Suprapubic skin (tissue), 4 donors: ENCODE measurements at places on chromosomes 2 and 18.

- no peak for DNase-seq
Measured at GRCh38 chr2:218671097-218671653, 627 bp downstream of the RNF25 start.

DNA sequence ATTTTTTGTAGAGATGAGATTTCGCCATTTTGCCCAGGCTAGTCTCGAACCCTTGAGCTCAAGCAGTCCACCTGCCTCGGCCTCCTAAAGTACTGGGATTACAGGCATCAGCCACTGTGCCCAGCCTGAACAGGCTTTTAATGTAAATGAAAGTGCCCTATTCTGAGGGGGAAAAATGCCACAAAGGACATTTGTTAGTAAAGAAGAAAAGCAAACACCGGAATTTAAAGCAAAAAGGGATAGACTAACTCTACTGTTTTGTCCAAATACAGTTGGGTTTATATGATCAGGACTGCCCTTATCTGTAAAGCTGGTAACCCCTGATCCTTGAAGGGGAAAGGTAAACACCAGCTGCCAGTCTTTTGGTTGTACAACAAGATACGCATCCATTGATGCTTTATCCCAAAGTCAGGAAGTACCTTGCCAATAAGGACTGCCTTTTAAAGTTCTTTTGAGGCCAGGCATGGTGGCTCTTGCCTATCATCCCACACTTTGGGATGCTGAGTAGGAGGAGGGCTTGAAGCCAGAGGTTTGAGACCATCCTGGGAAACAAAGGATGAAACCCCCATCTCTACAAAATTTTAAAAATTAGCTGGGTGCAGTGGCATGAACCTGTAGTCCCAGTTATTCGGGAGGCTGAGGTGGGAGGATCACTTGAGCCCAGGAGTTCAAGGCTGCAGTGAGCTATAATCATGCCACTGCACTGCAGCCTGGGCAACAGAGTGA is 13.1 kb downstream of the CLEC4F start:
- no peak for DNase-seq

DNA sequence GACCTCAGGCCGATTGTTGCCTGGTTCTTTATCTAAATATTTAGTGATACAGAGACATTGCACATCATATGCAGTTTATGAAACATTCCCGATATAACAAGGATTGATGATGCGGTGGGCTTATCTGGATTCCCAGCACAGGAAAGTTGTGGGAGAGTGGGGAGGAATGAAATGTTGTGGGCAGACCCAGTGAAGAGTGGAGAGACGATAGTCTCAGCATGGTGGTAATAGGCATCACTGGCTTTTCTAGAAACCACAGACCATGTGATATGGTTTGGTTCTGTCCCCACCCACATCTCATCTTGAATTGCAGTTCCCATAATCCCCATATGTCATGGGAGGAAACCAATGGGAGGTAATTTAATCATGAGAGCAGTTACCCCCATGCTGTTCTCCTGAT is 34.8 kb upstream of the RND3 start:
- DNase-seq: no peak

DNA sequence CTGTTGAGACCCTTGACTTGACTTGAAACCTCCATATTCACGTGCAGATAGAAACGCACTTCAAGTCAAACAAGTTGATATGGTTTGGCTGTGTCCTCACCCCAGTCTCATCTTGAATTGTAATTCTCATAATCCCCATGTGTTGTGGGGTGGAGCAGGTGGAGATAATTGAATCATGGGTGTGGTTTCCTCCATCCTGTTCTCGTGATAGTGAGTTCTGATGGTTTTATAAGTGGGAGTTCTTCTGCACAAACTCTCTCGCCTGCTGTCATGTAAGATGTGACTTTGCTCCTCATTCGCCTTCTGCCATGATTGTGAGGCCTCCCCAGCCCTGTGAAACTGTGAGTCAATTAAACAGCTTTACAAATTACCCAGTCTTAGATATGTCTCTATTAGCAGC is 21.4 kb downstream of the SLC3A1 start:
- DNase-seq: no peak

DNA sequence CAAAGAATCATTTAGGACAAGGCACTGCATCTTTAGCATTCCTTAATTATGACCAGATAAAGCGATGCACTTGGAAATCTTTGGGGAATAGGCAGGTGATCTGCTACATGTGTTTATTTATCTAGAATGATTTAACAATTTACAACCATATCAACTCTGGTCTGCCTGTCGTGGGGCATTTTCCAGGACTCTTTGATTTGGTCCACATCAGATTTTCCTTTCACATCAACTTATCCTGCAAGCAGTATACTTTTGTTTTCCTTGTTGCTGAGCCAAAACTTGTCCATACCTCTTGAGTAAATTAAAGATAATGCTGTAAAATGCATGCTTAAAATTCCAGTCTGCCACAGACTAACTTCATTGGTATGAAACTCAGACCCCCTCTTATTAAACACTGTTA is 312.4 kb upstream of the TCF4 start:
- no peak for DNase-seq

DNA sequence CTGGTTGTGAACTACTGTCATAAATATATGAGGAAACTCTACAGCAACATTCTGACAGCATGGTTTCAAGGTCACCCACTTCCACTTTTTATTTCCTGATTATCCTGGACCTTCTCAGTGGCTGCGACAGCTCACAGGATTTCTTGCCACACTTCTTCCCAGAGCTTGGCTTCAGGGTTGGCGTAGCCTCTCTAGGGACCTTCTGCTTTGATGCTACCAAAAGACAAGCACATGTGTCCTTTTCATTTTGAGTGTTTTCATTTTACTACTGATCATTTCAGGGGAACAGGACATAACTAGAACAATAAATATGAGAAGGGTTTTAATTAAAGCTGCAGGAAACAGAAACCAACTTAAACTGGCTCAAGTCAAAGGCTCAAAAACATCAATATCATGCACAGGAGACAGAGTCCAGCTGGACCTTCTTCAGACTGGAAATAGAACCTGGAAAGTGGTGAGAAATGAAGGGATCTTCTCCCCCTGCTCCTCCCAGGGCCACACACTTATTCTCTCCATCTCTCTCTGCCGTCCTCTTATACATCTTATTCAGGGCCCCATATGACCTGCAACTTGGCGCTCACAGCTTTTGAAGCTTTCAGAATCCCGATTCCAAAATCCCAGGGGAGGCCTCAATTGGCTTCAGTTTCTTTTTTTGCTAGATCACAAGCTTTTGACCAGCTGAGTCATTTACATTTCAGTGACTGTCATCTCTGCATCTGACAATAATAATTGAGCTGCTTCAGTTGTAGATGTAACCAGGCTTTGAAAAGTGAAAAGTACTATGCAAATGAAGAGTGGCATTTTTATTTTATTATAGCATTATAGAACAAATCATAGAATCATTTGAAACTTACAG is 9.7 kb downstream of the VIT start:
- DNase-seq: no peak

- no peak for DNase-seq
Measured at GRCh38 chr2:105640246-105640645, 104.5 kb upstream of the NCK2 start.

GRCh38 chr18:61582202-61582710 is 249.0 kb downstream of the CDH20 start:
- DNase-seq: no peak

DNA sequence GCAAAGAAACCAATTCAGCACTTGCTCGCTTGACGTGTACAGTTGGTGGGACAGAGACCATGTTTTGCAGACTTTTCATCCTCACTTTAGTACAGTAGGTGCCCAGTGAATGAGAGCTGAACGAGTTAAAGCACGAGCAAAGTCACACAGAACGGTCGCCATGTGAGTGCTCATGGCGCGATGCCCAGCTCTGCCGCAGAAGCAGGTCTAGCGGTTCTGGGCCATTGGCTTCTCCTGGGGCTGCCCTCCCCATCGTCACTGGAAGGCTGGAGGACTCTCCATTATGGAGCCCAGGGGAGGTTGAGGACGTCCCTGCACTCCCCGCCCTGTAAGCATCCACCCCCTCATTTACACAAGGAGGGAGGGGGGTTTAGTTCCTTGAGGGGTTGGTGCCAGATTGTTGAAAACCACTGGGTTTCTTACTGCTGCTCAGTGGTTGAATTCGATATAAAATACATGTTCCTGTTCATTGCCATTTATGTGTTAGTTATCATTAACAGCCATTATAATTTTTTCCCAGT is 24.9 kb downstream of the PTGR3 start:
- DNase-seq: no peak

DNA sequence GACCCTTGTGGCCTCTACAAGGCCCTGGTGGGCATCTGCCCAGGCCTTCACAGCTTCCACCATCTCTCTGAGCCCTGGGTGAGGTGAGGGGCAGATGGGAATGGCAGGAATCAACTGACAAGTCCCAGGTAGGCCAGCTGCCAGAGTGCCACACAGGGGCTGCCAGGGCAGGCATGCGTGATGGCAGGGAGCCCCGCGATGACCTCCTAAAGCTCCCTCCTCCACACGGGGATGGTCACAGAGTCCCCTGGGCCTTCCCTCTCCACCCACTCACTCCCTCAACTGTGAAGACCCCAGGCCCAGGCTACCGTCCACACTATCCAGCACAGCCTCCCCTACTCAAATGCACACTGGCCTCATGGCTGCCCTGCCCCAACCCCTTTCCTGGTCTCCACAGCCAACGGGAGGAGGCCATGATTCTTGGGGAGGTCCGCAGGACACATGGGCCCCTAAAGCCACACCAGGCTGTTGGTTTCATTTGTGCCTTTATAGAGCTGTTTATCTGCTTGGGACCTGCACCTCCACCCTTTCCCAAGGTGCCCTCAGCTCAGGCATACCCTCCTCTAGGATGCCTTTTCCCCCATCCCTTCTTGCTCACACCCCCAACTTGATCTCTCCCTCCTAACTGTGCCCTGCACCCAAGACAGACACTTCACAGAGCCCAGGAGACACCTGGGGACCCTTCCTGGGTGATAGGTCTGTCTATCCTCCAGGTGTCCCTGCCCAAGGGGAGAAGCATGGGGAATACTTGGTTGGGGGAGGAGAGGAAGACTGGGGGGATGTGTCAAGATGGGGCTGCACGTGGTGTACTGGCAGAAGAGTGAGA is 2.0 kb downstream of the PROC start:
- DNase-seq: no peak

- no peak for DNase-seq
Measured at GRCh38 chr2:237993701-237994100, 26.9 kb downstream of the UBE2F start.

DNA sequence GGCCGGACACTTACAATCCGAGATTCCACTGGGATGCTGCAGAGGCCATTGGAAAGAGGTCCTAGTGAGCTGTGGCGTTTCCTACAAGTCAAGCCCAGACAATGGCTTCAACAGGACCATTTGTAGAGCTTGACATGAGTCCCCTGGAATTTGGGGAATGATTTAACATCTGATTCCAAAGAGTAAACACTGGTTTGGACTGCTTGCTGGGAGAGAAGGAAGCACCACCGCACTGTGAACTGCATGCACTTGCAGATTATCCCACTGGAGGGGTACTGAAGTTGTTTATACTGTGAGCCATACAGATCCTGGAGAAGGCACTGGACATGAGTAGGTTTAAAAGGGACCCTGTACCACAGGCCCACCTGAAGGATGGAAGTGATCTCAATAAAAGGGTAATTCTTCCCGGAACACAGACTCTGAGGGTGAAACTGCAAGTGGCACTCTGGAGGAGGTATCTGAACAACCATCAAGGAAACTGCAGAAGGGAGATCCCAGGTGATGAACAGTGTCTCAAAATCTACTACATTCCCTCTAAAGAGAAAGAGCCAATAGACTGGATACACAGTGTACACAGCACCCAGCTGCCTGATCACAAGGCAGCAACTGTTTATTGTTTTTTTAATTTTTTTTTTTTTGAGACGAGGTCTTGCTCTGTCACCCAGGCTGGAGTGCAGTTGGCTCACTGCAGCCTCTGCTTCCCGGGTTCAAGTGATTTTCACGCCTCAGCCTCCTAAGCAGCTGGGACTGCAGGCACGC is 4.3 kb upstream of the RAB6C start:
- DNase-seq: no peak

- DNase-seq: no peak
Measured at GRCh38 chr2:235618039-235618438, 124.2 kb downstream of the AGAP1 start.

GRCh38 chr2:110861616-110862260 is 129.4 kb downstream of the ACOXL start:
- DNase-seq: no peak

GRCh38 chr2:45986509-45986908 is 310.7 kb upstream of the EPAS1 start:
- no peak for DNase-seq

GRCh38 chr18:32349728-32350395 is 120.8 kb downstream of the GAREM1 start:
- DNase-seq: no peak

- DNase-seq: no peak
Measured at GRCh38 chr2:9463698-9464034, 10.7 kb upstream of the IAH1 start.

DNA sequence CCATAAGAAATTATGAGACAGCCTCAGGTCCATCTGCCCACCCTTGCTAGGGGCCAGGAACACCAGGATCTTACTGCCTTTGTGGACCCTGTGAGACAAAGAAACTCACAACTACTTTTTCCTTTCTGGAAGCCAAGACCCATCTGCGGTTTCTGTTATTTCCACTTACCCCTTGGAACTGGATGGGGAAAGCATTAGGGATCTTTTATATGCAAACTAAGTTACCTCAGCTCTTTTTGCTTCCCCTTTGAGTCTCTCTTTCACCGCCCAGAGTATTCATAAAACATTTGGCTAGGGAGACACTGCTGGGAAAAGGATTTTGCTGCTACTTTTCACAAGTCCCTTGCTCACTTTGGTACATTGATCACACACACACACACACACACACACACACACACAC is 95.7 kb downstream of the ZNF385B start:
- DNase-seq: no peak
